Anterior cingulate cortex (tissue), 58 donors: ENCODE measurements at places on chromosomes 12 and 14.

GRCh38 chr12:21675641-21676040 is 18.0 kb upstream of the LDHB start:
- DNase-seq, result no peak

DNA sequence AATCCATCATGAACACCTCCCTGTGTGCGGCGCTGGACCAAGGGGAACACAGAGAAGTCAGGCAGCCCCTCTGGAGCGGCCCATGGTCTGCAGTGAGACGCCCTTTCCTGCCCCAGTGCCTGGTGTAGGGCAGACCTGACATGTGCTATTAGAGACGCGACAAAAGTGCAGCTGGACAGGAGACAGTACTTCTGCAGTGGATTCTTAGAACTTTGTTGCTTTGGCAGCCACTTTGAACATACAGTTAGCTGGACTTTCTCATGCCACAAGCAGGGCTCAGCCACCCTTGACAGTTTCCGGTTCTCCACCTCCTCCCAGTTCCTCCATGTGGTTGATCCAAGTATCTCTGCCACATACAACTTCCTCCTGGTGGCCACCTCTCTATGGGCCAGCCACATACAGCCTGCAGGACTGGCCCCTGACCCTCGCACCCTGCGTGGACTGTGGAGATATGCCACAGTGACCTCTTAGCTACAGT is 45.9 kb downstream of the LGMN start:
- DNase-seq, result no peak

DNA sequence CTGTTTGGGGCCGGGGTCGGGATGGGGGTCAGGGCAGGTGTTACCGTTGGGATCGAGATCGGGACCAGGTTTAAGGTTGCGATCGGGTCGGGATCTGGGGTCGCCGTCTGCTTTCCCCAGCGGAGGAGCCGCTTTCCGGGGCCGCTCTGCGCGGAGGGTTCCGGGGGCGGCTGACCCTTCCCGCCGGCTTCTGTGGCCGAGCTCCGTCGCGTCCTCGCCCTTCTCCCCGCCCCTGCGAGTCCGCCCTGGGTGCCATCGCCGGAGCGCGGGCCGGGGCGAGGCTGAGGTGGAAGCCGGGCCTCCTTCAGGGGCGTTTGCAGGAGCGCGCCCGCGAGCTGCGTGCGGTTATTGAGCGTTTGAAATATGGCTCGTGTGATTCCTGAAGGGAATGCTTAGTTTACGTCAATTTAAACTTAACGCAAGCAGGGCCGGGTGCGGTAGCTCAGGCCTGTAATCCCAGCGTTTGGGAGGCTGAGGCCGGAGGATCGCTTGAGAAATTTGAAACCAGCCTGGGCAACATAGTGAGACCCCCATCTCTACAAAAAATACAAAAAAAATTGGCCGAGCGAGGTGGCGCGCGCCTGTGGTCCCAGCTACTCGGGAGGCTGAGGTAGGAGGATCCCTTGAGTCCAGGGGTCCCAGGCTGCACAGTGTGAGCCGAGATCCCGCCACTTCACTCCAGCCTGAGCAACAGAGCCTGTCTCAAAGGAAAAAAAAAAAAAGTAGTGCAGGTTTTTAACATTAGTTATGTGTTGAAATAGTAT is 620 bp downstream of the PGAM5 start:
- DNase-seq, result no peak

GRCh38 chr14:89417465-89418225 is 612 bp upstream of the FOXN3 start:
- DNase-seq, result peak; percentile 54

DNA sequence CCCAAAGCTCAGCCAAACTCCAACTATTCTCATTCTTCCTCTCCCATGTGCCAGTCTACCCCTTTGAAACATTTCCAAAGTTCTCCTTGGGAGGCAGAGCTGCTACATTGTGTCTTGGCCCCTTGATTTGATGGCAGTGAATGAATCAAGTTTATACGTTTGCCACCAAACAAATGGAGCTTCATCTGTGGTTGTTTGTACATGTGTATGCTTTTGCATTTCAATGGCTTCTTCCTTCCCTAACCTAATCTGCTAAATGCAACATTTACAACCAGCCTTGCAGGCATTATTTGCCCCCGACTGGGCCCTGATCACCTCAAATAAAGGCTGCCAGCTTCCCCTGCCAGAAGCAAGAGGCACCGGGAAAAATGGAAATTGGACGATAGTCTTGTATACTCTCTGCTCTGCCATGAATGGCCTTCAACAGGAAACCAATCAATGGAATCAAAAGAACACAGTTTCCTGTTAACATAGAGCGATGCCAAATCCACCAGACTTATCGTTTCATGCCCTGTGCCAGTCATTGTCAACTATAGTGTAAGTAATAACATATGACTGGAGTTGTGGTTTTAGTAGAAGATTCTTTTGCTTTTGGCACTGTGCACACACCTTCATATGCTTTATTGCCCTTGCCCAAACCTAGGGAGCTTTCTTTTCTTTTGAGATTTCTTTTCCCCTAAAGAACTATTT is 97.8 kb downstream of the TMEM30B start:
- DNase-seq, result no peak

DNA sequence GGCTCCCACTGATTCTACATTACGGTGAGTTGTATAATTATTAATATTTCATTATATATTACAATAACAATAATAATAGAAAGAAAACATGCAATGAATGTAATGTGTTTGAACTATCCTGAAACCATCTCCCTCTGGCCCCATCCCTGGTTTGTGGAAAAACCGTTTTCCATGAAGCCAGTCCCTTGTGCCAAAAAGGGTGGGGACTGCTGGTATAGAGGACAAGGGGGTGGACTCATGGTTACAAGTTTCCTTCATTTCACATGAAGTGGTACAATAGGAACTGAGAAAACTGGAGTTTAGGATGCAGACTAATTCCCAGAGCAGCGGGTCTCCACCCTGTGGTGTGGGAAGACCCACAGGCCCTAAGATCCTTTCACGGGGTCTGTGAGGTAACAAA is 3.0 kb upstream of the C1RL start:
- no peak for DNase-seq
